Muscle of leg (tissue), 16 donors: ENCODE measurements at places on chromosomes 16 and 17. TPM values are rescaled to one million over a fixed set of nuclear protein-coding genes. Genes with fewer than 3 reads are reported as not detected.
A peak's percentile ranks its signal among the peaks of the same experiment; 100 is the strongest.

Gene CEP295NL
- 1.4 TPM for total RNA-seq

Gene TMEM101
- total RNA-seq: 39.7 TPM

Gene SMIM22
- not detected for total RNA-seq

GRCh38 chr17:27400991-27401390, 55.3 kb upstream of the KSR1 start:
- no peak for DNase-seq

GRCh38 chr16:21603928-21604327, 4.6 kb downstream of the METTL9 start:
- DNase-seq: no peak

GRCh38 chr17:71709271-71709890, 411.4 kb upstream of the SOX9 start:
- peak; percentile 4 for DNase-seq

GRCh38 chr16:20327444-20328041, at the start of gene GP2:
Gene GP2, minus strand, starts transcription at chr16:20327513. Its CDS starts 1,082 bp downstream, at chr16:20326431.
- no peak for DNase-seq

DNA sequence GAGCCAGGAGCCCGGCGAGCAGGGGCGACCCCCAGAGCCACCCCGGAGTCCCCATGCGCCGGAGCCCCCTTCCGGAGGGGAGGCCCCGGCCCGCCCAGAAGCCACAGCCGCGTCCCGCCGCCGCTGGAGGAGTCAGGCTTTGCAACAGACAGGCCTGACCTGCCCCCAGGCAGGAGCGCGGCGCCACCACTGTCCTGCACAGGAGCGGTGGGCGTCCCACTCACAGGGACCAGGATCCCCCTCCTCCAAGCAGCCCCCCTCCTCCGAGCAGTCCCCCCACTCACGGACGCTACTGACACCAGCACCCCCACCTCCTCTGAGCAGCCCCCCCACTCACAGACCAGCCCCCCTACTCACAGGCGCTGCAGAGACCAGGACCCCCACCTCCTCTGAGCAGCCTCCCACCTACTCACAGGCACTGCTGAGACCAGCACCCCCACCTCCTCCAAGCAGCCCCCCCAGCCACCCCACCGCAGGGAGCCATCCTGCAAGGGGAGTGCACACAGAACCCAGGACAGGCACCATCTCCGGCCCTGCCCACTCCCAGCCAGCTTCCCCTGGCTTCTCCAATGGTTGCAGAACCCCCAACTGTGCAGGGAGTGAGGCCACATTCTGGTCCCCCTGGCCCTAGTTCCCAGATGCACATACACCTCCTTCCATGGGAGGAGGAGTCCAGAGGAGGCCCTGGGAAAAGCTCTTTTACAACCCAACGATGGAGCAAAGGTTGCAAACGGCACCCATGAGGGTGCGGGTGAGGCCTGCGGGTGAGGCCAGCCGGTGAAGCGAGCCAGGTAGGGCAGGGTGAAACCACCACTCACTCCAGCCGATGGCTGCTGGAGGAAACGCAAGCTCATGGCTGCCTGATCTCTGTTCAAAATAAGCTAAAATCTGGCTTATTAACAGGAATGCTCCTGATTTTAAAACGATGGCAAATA, 69.9 kb downstream of the ABR start:
- no peak for DNase-seq

DNA sequence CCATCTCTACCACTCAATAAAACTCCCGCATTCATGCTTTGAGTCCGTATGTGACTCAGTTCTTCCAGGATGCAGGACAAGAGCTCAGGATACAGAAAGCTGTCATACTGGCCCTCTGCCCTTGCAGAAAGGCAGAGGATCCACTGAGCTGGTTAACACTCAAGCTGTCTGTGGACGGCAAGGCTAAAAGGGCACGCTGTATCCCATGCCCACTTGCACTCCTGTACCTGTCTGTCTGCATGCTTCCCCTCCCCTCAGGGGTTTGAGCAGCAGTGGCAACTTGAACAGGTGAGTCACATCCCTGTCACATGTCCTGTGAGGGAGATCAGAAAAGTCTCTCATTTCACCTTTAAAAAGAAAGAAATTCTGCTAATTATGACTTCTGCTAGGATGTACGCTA, 293.8 kb downstream of the HS3ST3B1 start:
- no peak for DNase-seq

GRCh38 chr16:30533748-30534367, 800 bp downstream of the ZNF747 start:
- no peak for DNase-seq

GRCh38 chr17:72488555-72489271, 367.9 kb downstream of the SOX9 start:
- DNase-seq: no peak

GRCh38 chr16:58031016-58031800, 5.7 kb downstream of the MMP15 start:
- no peak for DNase-seq

DNA sequence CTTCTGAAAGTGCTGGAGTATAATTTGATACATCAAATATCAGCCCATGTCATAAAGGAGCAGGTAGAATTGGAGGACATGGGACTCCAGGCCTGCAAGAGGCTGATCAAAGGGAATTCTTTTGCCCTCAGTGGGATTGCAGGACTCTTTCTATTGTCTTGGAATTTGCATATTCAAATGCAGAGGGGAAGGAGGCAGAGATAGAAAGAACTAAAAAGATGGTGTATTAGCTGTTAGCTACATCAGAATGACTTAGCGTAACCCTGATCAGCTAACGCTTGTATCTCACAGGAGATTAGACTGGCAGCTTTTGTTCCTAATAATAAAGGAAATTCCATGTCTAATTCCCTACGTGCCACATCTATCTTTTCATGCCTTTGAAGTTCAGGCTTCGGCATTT, 1014.7 kb upstream of the RBFOX1 start:
- DNase-seq: no peak

DNA sequence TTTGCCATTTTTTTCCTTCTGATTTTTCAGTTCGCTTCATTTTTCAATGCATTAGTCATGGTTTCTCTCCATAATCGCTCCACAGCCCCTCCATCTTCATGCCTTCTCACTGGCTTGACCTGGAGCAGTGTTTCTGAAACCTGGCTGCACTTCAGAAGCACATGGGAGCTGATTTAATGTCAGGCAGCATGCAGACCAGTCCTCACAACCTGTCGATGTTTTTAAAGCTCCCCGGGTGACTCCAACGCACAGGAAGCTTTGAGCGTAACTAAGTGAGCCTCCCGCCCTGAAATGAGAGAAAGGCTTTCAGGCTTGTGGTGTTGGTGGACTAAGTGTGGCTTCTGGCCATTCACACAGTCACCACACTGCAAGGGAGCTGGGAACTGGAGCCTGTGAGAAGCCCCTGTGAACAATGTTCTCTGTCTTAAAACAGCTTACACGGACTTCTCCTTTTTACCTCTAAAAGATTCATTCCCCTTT, 16.8 kb upstream of the DRG2 start:
- DNase-seq: peak; percentile 49

GRCh38 chr17:13230350-13231264, 212.8 kb upstream of the ELAC2 start:
- no peak for DNase-seq

GRCh38 chr17:82050761-82051641, 610 bp downstream of the RFNG start:
- DNase-seq: no peak

DNA sequence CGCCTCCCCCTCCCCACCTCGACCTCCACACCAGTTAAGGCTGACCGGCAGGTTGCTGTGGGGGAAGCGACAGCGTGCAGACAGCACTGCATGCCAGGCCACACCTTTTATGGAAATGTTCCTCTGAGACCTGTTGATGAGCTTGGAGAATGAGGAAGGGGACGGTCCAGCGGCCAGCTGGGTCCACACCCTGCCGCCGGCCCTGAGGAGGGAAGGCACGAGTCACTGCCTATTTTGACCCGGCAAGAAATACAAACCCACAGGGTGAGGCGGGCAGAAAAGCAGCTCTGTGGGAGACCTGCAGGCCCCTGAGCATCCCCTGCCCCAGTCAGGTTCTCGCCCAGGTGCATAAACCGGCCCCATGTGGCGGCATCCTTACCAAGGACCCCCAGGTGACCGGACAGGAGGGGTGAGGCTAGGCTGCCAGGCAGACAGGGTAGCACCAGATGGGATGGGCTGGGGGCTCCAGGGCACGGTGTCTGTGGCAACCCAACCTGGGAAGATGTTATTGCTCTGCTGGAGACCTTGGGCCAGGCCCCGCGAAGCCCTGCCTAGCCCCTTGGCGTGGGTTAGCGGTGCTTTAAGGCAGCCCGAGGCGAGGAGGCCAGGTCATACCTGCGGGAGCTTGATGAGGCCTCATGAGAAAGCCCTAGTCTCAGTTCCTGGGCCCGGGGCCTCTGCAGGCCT, 12.7 kb downstream of the NATD1 start:
- DNase-seq: no peak

DNA sequence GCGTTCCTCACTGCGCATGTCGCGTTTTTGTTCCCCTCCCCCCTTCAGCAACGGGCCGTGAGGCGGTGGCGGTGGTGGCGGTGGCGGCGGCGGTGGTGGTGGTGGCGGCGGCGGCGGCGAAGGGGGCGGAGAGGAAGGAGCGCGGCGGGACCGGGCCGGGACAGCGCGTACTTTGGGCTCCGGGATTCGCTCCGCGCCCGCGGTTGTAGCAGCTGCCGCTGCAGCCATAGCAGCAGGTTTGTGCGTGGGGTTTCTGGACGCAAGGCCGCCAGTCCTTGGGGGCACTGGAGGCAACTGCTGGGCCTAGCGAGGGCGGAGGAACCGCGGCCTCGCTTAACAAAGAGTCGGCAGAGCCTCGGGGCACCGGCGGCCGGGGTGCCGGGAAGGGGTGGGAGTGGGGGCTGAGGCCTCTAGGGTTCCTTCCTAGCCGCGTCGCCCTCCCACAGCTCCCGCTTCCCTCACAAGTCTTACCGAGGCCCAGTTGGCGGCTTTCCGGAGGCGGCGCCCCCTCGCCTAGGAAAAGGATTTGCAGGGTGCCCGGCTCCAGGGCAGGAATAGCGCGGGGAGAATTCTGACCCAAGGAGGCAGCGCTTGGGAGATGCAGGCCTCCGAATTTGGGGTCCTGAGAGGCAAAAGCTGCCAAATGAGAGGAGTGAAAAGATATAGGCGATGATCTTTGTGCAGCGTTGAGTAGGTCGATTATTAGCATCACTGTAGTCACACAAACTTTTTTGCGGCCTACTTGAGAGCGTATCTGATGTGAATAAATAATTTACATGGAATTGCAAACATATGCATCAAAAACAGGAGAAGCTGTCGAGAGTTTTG, at the start of gene DDX42:
DDX42 (plus strand) TSS at position 30 of the 828 bp plus-strand sequence. CDS start 12,880 bp downstream, outside the sequence.
- DNase-seq: peak; percentile 75

DNA sequence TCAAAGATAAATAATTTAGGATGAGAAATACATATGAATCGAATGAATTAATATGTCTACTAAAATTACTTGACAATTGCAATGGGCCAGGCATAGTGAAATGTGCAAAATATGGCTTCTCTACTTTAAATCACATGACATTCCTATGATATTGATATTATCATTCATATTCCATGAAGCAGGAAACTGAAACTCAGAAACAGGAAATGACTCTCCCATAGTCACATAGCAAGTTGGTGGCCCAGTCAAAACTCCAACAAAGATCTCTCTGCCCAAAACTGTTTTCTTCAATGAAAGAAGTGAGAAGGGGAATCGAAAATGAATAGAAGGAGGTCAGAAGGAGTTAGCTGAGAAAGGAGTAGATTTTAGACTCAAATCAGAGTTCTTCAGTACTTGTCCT, 272.2 kb downstream of the CDH8 start:
- DNase-seq: no peak
